Germinal center (tissue), 1 donor: ENCODE measurements at places on chromosomes 1 and 21.
A peak's percentile ranks its signal among the peaks of the same experiment; 100 is the strongest.

GRCh38 chr1:150161747-150162581, 12.2 kb downstream of the PLEKHO1 start:
- peak; percentile 15 for DNase-seq

GRCh38 chr1:234827656-234828055, 217.7 kb upstream of the IRF2BP2 start:
- DNase-seq, result no peak

DNA sequence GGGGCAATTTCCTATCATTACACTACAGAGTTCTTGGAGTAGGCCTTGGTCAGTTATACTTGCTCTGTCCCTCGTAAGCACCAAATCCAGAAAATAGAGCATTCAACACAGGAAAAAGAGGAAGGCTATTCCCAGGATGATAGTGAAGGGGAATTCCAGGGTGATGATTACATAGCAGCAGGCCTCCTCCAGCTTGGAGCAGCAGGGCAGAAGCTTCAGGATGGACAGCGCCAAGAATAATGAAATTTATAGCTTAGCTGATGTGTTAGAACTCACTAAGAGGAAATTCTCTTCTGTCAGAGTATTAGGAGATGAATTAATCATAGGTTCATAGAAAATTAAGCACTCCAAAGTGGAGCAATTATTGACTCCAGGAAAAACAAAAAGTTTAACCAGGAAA, 10.8 kb upstream of the SMAP2 start:
- DNase-seq, result no peak

DNA sequence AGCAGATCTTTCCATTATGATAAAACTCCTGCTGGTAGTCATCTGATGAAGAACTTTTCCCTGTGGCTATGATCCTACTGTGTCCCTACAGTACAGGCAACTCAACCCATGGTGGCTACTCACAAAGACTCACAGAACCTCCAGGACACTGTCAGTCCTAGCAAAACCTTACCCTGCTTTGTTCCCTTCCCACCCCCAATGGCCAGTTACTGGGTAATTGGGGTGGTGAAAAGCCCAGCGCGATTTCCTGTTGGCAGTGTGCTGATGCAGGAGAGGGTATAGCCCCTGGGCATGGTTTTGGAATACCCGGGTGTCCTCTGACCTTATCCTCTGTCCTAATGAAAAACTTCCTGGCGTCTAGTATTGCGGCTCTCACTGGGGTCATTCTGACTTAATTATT, 533 bp upstream of the RGL1 start:
- no peak for DNase-seq

GRCh38 chr1:203158960-203159665, 16.5 kb downstream of the MYBPH start:
- DNase-seq, result no peak

DNA sequence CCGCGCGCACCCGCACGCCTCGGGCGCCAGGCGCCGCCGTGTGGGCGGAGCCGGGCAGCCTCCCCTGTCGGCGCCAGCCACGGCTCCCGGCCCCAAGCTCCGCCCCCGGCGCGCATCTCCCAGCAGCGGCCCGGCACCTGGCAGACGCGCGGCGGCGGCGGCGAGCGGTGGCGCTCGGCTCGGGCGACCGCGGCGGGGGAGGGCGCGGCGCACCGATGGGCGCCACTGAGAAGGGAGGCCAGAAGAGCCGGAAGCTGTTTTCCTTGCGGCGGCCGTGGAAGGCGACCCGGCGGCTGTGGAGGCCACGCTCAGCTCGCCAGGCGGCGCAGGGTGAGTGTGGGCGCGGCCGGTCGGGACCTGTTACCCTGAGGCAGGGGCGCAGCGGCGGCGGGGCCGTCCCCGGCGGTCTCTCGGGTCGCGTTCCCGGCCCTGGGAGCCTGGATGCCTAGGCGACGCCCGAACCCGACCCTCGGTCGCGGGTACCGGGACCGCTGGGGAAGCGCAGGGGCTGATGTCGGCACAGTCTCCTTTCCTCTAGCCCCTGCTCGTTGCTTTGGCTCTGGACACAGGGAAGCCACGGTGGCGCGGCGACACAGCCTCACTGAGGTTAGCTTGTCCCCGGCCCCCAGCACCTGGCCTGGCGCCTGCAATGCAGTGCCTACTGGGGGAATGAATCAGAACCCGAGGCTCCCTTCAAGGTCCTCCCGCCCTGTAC, 54.9 kb upstream of the DNAJC6 start:
- peak; percentile 92 for DNase-seq

- DNase-seq, result no peak
Measured at GRCh38 chr1:17586172-17586964, 46.9 kb downstream of the ARHGEF10L start.

DNA sequence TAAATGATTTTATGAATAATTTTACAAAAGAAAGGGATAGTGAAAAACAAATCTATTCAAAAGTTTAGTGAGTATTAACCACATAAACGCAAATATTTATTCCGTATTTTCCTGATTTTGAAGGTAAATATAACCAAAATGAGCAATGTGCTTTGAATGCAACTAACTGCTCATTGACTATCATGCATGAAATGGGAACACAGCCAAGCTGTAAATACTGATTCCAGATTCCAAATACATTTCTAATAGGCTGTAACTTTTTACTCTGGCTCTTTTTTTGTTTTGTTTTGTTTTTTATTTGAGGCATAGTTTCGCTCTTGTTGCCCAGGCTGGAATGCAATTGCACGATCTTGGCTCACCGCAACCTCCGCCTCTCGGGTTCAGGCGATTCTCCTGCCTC, 41.8 kb downstream of the SELENOF start:
- DNase-seq, result no peak

- DNase-seq, result peak; percentile 71
Measured at GRCh38 chr21:25457411-25457810, 149.9 kb downstream of the MRPL39 start.

DNA sequence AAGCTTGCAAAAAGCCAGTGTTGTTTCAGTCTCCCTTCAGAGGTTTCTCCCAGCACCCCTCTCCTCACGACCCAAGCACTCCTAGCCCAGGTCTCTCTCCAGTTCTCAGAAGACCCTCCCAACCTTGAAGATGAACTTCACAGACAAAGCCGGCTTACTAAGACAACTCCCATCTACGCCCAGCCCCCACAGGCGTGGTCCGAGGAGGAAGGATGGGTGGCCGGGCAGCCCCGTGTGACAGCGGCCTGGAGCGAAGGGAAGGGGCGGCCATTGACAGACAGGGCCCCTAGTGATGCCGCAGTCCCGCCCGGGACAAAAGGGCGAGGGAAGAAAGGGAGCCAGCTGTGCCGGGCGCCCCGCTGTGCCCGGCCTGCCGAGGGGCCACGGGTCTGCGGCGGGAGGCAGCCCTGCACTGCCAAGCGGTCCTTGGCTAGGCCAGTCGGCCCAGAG, 6.9 kb downstream of the PAX7 start:
- no peak for DNase-seq

- DNase-seq, result no peak
Measured at GRCh38 chr1:31718327-31718897, 14.6 kb upstream of the COL16A1 start.

- no peak for DNase-seq
Measured at GRCh38 chr1:62794053-62794452, 10.1 kb downstream of the ATG4C start.

- no peak for DNase-seq
Measured at GRCh38 chr1:156767879-156768604, 707 bp downstream of the PRCC start.

- no peak for DNase-seq
Measured at GRCh38 chr1:93051961-93052360, 27.1 kb upstream of the MTF2 start.
